RKO (cell line): ENCODE measurements at places on chromosomes 12 and 14.

DNA sequence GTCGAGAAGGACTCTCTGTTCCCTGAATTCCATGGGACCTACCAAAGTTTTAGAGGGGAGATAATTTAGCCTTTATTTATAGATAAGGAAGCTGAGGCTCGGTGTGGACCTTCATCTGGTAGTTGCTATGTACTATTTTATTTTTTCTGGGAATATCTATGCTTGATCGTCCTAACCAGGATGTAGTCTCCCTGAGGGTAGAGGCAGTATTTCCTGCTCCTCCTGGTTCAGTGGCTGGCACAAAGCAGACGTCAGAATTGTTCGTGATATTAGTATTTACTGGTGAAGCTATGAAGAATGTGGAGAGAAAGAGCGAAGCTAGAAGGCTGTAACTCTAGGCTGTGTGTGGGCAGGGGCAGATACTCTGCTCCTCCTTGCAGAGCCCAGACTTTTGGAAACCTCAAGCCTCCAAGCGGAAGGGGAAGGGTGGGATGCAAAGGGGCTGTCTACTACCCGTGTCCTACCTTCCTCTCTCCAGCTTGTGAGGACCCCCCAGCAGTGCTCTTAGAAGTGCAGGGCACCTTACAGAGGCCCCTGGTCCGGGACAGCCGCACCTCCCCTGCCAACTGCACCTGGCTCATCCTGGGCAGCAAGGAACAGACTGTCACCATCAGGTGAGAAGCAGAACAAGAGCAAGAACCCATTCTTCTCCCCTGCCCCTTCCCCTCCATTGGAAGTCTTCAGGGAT, 1.4 kb downstream of the LRP10 start:
- no peak for DNase-seq

DNA sequence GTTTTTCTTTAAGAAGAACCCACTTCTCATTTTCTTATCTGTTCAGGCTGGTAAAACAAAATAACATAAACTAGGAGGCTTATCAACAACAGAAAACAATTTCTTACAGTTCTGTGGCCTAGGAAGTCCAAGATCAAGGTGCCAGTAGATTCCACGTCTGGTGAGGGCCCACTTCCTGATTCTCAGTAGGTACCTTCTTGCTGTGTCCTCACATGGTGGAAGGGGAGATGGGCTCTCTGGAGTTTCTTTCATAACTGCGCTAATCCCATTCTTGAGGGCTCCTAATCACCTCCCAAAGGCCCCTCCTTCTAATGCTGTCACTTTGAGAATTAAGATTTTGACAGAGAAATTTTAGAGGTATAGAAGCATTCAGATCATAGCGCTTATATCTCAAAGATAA, 33.4 kb downstream of the TXNRD1 start:
- DNase-seq, result no peak

DNA sequence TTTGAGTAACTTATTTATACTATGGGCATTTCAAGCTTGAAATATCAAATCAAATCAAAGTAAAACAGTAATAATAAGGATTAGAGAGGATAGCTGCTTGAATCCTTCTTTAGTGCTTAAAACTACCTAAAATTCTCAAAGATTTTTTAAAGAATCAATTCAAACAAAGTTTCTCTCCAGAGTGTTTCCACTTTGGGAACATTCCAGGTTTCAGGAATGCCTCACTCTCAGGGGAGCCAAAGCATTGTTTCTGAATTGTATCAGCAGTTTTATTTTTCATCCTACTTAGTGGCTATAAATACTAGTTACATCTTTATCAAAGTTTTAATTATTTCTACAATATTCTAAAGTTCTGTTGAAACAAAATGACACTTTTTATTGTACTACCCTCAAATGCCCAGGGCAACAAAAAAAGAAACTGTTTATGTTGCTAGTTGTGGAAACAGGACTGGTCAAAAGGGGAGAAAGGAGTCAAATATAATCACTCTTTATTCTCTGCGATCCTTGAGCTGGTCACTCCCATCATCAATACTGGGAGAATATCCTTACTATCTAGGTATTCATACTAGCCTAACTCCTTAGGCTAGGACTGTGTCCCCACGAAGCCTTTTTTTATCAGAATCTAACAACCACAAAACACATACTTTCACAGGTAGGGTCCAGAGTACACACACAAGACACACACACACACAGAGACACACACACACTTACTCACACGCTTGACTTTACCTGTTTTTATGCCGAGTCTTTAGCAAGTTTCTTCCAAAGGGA, 598 bp downstream of the RASSF9 start:
- DNase-seq, result no peak

DNA sequence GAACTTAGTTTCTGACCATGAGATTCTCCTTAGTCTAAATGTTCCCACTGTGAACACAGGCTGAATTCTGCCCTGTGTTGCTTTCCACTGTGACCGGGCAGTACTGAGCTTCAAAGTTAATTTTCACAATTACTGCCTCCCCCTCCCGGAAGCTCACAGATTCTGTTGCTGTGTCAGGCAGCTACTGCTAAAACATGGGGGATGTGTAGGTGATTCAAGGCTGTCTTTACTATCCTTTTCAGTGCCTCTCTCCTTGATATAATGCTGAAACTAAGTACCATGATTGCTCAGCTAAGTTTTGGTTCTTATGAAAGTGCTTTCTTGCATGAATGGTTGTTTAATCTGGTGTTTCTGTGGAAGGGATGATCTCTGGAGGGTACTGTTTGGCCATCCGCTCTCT, 428.3 kb upstream of the NOVA1 start:
- no peak for DNase-seq

GRCh38 chr14:93987376-93987775, 9.7 kb upstream of the CCDC197 start:
- DNase-seq, result no peak

DNA sequence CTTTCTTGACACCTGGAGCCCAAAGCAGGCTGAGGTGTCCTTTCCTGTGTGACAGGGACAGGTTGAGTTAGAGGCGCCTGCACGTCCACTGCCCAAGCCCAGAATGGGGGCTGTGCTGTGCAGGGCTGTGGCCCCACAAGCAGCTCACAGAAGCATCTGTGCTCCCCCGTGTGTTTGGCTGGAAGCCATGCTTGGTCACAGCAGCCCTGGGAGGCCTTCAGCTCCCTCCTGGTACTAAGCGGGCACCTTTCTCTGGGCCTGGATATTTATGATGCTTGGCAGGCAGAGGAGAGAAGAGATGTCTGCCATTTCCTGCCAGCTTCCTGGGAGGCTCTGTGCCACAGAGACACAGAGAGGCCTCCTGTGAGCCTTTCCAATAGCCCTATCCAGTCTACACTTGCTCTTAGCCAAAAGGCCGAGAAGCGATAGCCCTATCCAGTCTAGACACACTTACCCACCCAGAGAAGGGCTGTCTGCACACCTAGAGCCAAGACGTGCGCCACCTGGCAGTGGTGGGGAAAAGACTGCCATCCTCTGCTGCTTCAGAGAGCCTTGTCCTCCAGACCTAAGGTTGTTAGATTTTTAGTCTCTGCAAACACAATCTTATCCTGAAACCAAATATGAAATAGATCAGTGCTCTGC, 117.4 kb downstream of the GCH1 start:
- DNase-seq, result no peak

- DNase-seq, result no peak
Measured at GRCh38 chr12:93894391-93895088, 217.4 kb downstream of the CRADD start.

DNA sequence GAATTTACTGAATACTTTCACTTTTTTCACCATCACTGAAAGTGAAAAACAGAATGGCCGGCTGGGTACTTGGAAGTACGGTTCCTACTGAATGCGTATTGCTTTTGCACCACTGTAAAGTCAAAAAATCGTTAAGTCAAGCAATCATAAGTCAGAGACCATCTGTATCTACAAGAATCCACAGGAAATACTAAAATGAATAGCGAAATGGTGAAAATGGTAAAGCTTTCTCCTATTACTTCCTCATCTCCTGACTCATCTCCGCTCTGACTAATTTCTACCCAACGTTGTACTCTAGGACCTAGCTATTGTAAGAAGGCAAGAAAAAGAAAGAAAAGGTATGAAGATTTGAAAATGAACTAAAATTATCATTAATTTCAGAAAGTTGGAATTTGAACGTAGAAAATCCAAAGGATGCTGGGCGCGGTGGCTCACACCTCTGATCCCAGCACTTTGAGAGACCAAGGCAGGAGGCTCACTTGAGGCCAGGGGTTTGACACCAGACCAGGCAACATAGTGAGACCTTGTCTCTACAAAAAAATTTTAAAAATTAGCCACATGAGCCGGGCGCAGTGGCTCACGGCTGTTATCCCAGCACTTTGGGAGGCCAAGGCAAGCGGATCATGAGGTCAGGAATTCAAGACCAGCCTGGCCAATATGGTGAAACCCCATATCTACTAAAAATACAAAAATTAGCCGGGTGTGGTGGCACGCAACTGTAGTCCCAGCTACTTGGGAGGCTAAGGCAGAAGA, 5.3 kb upstream of the CDCA4 start:
- peak; percentile 97 for DNase-seq

GRCh38 chr12:38456537-38457120, 140.1 kb downstream of the ALG10B start:
- DNase-seq, result no peak

DNA sequence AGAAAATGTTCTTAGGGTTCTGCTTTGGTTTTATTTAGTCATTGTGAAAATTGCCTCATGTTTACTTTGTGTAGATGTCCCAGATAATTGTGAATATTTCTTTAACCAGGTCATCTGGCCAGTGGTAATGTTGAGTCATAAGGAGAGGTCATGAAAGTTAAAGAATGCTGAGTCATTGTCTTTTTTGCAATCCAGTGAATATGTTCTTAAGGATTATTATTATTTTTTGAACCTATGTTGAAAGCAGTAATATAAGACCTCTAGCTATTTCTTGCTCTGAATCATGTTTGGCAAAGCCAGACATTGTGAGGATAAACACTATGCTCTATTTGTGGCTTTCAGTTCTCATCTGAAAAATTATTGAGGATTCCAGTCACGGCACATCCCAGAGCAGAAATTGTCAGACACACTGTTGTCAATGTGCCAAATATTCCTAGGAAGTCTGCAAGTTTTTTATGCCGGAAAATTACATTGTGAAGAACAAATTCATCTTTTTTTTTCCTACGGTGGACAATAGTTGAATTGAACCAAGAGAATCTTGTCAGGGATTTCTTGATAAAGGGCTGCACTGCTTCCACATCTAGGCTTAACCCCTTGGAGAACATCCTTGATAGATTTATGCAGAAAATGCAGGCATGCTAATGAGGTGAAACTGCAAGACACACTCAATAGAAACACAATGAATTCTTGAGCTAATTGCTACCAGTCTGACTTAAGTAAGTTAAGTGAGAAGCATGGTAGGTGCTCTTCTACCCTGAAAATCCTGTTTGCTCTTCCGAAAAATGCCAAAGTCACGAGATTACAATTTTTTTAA, 369.6 kb downstream of the ATP23 start:
- DNase-seq, result peak; percentile 89

- peak; percentile 97 for DNase-seq
Measured at GRCh38 chr12:26153421-26154154, 28.8 kb upstream of the BHLHE41 start.

DNA sequence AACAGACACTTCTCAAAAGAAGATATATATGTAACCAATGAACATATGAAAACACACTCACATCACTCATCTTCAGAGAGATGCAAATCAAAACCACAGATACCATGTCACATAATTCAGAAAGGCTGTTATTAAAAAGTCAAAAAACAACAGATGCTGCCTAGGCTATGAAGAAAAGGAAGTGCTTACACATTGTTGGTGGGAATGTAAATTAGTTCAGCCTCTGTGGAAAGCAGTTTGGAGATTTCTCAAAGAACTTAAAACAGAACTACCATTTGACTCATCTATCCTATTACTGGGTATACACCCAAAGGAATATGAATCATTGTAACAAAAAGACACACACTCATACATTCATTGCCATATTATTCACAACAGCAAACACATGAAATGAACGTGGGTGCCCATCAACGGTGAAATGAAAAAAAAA, 35.1 kb downstream of the EIF2S3B start:
- peak; percentile 55 for DNase-seq

DNA sequence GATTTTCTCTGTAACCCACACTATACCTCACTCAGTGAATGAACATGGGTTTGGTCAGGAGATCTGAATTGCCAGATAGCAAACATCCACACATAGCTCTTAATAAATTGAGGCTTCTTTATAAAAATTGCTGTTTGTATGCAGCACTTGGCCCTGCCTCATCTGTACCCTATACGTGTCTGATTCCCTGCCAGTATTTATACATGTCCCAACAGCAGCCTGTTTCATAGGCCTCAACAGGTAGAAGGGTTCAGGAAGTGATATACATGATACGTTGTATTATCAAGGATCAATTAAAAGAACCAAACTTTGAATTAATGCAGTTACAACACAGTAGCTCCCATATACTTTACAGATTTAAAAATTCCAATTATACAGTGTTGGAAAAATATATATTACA, 32.3 kb downstream of the RASSF9 start:
- DNase-seq, result no peak

DNA sequence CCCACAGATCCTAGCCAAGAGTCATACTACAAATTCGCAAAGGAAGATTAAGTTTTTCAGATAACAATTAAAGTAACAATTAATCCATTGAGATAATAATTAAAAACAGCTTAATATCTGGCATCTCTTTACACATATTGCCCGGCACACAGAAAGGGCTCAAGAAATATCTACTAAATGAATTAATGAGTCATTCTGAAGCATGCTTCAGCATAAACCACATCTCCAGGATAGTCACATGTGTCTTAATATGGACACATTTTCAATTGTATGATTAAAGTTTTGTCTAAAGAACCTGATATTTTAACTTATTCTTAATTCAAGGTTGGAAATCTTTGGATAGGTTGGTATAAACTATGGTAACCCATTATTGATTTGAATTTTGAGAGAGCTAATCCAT, 9.6 kb downstream of the ITPR2 start:
- no peak for DNase-seq

DNA sequence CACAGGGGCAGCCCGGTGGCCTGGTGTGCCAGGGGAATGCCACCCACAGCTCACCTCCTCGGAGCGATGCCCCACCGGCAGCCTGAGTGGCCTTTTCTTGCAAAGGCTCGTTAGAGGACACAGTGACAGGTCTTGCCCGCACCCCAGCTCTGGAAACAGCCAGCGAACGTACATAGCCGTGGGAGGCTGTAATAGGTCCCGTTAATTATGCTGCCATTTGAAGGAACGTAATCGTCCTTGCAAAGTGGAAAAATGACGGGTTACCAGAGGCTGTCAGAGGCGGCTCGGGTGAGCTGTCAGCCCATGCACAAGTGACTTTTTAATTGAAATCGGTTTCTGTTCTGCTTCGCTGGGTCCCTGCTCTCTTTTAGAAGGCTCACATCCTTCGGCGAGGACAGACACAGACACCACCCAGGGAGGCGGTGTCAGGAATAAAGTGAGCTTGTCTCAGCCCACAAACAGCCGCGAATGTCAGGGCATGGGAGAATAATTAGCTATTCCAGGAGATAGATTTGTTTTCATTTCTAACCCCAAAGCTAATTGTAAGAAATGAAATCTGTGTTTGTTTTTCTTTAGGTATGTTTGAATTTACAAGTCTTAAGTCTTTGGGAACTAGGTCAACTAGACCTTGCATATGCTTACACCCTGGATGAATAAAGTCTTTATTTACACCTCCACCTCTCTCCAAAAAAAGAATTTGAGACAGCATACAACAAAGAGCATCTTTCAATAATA, 77.2 kb upstream of the RFLNA start:
- DNase-seq, result no peak
